Upper lobe of right lung (tissue), 1 donor: ENCODE measurements at places on chromosomes 16 and 17. TPM values are rescaled to one million over a fixed set of nuclear protein-coding genes. Genes with fewer than 3 reads are reported as not detected.

Gene PRSS22
- 15.2 TPM for total RNA-seq

Gene COPRS
- total RNA-seq, result 44.7 TPM

Gene SPNS3
- total RNA-seq, result 0.87 TPM

Gene EVPL
- total RNA-seq, result 46.8 TPM

Gene FBXO39
- total RNA-seq, result 0.49 TPM

Gene FZD2
- 8.7 TPM for total RNA-seq

Gene KRT28
- not detected for total RNA-seq

Gene TP53TG3F
- not detected for total RNA-seq

Gene FBXL20
- 23.9 TPM for total RNA-seq

Gene BCL6B
- total RNA-seq, result 42.6 TPM

Gene FOXK2
- 62.4 TPM for total RNA-seq

Gene BTBD17
- total RNA-seq, result not detected

Gene RASL10B
- 2.2 TPM for total RNA-seq

Gene ATP1B2
- total RNA-seq, result 4.8 TPM

Gene HP
- 94.2 TPM for total RNA-seq

Gene ZNF205
- 11.7 TPM for total RNA-seq

Gene KRT33A
- not detected for total RNA-seq

Gene SGCA
- total RNA-seq, result 27.8 TPM

Gene ARRB2
- 131 TPM for total RNA-seq

Gene TRPV3
- total RNA-seq, result 0.26 TPM

Gene WNT9B
- 2.0 TPM for total RNA-seq

Gene SDK2
- 2.3 TPM for total RNA-seq

Gene SLC16A13
- 10.1 TPM for total RNA-seq

Gene NPIPB6
- 3.2 TPM for total RNA-seq

Gene SOST
- not detected for total RNA-seq

Gene DRC3
- total RNA-seq, result 3.3 TPM

Gene COL1A1
- total RNA-seq, result 154 TPM

Gene TNFSF13
- total RNA-seq, result 101 TPM

Gene MFSD6L
- 0.41 TPM for total RNA-seq

Gene CRHR1
- total RNA-seq, result not detected

Gene ZP2
- total RNA-seq, result 0.67 TPM

Gene CCDC200
- not detected for total RNA-seq

Gene FAM222B
- total RNA-seq, result 22.2 TPM

Gene BAHCC1
- total RNA-seq, result 23.3 TPM

Gene LYZL6
- not detected for total RNA-seq

Gene FAM234A
- 56.0 TPM for total RNA-seq

Gene TOX3
- 3.7 TPM for total RNA-seq

Gene STH
- total RNA-seq, result not detected

Gene CCL1
- not detected for total RNA-seq
